Left cardiac atrium (tissue), 4 donors: ENCODE measurements at places on chromosomes 12 and 14. TPM values are rescaled to one million over a fixed set of nuclear protein-coding genes. Genes with fewer than 3 reads are reported as not detected.

DNA sequence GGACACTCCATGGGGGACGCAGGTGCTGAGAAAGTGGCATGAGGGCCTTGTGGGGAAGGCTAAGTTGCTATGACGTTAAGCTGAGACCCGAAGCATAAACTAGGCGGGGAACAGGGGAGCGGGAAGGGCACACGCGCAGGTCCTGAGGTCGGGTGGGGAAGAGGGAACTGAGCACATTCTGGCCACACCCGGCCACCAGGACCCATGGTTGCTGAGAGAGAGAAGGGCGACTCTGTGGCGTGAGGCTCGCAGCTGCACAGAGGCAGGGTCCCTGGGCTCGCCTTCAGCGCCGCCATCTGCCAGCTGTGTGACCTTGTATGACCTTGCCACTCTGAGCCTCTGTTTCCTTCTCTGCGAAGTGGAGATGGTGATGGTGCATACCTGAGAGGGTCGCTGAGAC lies 182.5 kb downstream of the PHETA1 start:
- no peak for DNase-seq

- DNase-seq: no peak
These were observed 29.8 kb upstream of the DLGAP5 start for GRCh38 chr14:55221186-55221585.

GRCh38 chr12:57092529-57092862 lies 3.6 kb downstream of the NAB2 start:
- DNase-seq: no peak

The TUNAR gene
- not detected for total RNA-seq

DNA sequence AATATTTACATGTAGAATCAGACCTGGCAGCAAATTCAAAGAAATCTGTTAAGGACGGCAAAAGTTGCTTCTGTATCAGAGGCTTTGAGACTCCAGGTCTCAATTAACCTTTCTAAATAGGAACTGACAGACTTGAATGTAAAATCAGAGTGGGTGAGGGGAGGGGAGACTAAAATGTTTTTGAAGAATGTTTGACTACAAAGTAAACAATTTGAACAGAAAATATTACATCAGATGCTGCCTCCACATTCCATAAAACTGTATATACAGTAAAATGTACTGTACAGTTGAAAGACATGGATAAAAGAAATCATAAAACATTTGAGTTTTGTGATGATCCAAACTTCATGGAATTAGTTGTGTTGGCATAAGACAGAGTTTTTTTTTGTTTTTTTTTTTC lies 49.5 kb upstream of the POC1B start:
- DNase-seq: no peak

DNA sequence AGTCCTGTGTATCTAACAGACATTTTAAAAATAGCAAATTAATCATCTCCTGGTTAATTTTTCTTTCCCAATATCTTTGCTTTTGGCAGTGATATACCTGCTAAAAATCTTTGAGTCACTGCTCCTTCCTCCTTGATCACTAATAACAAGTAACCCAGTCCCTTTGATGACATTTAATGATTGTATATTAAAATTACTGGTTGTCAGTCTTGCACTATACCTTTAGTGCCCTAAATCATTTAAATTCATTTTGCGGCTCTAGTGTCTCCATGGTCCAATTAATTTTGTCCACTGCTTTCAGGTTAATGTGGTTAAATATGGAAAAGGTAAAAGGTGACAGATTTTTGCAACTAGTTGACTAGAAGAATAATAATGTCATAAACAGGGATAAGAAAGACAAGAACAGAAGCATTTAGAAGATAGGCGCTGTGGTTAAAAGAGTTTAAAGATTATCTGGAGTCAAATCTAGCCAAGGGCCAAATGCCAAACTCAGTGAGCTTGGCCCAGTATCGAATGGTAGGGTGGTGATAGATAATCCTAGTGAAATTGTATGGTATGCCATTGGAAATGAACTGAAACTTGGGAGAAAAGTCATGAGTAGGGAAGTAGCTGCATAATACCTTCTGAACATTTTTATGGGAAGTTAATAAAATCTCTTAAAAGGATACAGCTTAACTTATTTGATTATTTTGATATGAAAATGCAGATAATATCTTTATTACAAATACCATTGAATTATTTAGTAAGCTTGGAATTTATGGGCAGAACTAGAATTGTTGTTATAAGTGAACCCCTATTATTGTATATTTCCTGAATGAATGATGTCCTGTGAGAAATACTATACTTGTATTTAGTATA lies 115.0 kb downstream of the PCNX1 start:
- DNase-seq: no peak

The FSCB gene
- not detected for total RNA-seq

DNA sequence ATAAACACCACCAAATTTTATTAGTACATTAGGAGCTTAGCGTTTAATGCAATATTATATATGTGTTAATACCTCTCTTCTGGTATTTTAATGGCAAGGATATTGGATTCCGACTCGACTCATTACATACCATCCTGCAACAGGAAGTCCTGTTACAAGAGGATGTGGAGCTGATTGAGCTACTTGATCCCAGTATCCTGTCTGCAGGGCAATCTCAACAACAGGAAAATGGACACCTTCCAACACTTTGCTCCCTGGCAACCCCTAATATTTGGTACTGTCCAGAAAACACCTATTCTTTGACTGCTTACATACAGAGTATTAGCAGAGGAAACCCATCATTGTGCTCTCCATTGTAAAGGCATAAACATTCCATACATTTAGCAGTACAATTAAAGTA lies 45.2 kb downstream of the VEZT start:
- DNase-seq: no peak

GRCh38 chr12:15497671-15498292 lies 175.5 kb downstream of the PTPRO start:
- no peak for DNase-seq

The DNAH10 gene
- 0.29 TPM for total RNA-seq

DNA sequence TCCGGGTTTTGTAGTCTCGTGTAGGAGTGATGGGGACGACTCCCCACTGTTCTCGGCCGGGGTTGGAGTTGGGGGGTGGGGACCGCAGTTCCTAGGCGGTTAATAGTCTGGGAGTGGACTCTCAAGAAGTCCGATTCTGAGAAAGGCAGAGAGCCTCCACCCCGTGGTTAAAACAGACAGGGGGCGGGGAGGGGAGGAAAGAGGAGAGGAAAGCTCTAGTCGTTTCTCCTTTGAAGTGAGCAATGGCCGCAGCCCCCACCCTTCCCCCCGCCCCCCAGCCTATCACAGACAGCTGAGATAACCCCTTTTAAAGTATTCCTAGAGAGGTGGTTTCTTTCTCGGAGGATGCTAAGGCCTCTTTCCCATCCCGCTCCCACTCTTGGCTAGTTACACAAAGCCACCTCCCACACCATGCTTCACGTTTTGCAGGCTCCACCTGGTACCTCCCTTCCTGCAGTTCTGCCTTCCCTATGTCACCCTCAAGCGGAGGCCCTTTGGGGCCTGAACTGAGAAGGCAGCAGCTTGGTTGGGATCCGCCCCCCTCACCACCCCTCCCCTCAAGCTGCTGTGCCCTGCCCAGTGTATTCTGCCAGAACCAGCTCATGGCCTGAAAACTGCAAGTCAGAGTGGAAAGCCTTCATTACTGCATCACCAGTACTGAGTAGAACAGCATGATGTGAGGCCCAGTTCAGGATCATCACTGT lies 853 bp downstream of the USP5 start:
- peak; percentile 56 for DNase-seq

The PMEL gene
- 0.81 TPM for total RNA-seq

The OLR1 gene
- not detected for total RNA-seq

DNA sequence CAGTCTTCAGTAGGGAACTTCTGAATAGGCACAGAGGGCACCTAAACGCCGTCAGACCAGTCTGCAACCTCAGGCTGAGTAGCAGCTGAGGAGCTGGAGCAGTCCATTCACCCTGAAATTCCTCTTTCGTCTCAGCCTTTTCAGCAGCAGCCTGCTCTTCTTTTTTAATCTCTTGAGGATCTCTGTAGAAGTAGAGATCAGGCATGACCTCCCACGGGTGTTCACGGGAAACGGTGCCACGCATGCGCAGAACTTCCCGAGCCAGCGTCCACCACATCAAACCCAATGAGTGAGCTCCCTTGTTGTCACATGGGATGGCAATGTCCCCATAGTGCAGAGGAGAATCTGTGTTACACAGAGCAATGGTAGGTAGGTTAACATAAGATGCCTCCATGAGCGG lies 11.1 kb upstream of the MARK3 start:
- no peak for DNase-seq

- peak; percentile 83 for DNase-seq
These were observed at the start of the genes AREL1 and FCF1 for GRCh38 chr14:74712499-74713394. AREL1 (minus strand) TSS chr14:74713080; CDS start chr14:74685615, 27,465 bp downstream. FCF1 (plus strand) TSS chr14:74713144; CDS start chr14:74713198, 54 bp downstream.

The TRHDE gene
- total RNA-seq: 6.2 TPM

DNA sequence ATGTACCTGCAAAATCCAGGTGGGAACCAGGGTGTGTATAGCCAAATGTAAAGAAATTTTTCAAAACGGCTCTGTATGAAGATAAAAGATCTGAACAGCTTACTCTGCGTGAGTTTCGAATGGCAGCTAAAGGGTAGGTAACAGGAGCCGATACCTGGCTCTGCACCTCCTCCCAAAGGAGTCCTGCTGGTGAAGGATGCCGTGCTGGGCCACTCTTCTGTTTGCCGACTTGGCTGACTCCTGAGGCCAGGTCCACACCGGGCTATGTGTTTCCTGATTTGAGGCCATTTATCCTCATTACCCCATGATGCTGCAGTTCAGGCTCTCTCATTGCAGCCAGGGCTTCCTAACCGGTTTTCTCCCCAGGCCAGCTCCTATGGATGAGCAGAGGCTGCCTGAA lies 244.6 kb downstream of the SLC41A2 start:
- DNase-seq: no peak

GRCh38 chr12:459430-460258 lies at the start of gene B4GALNT3:
B4GALNT3 (plus strand) TSS chr12:459939; CDS start chr12:460377, 438 bp downstream.
- peak; percentile 52 for DNase-seq

DNA sequence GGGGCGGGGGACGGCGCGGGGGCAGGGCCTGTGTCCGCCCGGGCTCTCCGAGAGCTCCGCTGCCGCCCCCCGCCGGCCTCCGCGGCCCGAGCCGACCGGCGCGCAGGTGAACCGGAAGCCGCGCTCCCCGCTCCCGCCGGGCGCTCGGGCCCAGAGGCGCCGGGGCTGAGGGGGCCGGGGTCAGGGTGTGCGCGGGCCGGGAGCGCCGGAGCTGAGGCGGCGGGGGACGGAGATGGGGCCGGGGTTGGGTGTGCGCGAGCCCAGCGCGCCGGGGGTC lies 431 bp downstream of the HIP1R start:
- DNase-seq: no peak

DNA sequence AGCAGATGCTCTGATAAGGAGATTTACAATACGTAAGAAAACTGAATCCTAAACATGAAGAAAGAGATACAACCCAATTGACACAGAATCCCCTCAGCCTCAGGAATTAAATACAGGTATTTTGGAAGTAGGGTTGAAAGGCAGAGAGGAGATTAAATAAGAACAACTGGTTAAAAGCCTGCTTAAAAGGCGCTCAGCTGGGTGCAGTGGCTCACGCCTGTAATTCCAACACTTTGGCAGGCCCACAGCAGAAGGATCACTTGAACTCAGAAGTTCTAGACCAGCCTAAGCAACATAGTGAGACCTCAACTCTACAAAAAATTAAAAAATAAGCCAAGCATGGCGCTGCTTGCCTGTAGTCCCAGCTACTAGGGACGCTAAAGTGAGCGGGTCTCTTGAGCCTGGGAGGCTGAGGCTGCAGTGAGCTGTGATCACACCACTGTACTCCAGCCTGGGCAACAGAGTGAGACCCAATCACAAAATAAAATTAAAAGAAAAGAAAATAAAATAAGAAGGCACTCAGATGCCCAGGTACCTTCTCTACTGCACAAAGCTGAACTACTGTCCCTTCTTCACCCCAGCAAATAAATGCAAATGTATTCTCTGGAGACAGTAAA lies 32.9 kb downstream of the MED13L start:
- DNase-seq: no peak
